ENCODE measurements at places on chromosomes 7 and 10.
A peak's percentile ranks its signal among the peaks of the same experiment; 100 is the strongest.

- DNase-seq: no peak
Measured at GRCh38 chr10:60536529-60537114, 146.9 kb upstream of the ANK3 start.

DNA sequence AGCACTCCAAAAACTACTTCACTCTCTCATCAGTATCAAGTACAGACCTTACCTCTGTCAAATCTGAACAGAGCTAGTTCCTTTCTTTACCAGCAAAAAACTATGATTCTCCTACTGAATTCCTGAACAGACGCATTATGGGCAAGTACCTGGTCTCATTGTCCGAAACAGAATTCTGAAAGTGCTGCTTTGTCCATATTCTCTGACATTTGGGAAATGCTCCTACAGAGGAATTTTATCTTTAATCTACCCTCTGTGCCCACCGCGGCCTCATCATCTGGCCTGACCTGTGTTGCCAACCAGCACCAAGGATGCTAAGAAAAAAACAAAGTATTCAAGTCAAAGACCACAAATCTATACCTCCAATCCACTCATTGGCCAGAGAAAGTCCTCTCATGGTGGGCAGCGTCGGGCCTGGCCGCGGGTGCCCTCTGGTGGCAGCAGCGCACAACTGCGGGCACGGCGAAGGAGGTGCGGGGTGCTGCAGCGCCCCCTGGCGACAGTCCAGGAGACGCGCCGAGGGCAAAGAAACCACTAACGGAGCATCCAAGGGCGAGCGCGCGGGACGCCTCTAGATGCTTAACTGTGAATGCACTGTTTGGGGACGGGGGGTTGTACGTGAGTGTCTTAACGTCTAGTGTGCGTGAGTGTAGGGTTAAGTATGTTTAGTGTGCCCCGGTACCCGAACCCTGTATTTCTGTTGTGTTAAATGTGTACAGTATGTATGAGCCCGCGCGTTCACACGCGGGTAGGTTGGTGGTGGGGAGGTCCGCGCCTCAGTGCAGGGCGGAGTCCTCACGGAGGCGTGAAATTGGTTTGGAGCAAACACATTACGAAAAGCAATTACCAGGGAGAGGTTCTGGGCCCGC is 5.0 kb upstream of the GBX1 start:
- DNase-seq: peak; percentile 92

DNA sequence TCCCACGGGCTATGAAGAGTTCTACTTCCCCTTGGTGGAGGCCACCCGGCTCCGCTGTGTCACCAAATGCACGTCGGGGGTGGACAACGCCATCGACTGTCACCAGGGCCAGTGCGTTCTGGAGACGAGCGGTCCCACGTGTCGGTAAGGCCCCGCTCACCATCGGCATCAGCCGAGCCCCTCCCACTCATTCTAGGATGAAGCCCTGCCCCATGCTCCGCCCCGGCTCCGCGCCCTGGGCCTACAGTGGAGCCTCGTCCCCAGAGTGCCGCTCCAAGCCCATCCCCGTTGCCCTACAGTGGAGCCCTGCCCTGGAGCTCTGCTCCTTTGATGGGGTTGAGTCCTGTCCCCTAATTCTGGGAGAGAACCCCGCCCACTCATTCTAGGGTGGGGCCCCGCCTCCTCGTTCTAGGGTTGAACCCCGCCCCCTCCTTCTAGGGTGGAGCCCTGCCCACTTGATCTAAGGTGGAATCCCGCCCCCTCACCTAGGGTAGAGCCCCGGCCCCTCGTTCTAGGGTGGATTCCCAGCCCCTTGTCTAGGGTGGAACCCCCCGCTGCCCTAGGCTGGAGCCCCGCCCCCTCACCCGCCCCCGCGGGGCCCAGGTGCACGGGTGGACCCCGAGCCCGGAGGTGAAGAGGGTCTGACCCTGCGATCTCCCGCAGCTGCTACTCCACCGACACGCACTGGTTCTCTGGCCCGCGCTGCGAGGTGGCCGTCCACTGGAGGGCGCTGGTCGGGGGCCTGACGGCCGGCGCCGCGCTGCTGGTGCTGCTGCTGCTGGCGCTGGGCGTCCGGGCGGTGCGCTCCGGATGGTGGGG is 3.4 kb upstream of the MUC12 start:
- peak; percentile 97 for DNase-seq

GRCh38 chr7:149770728-149771636 is 2.4 kb downstream of the ZNF467 start:
- DNase-seq: no peak

- DNase-seq: no peak
Measured at GRCh38 chr7:135527025-135527424, 17.1 kb upstream of the CNOT4 start.

DNA sequence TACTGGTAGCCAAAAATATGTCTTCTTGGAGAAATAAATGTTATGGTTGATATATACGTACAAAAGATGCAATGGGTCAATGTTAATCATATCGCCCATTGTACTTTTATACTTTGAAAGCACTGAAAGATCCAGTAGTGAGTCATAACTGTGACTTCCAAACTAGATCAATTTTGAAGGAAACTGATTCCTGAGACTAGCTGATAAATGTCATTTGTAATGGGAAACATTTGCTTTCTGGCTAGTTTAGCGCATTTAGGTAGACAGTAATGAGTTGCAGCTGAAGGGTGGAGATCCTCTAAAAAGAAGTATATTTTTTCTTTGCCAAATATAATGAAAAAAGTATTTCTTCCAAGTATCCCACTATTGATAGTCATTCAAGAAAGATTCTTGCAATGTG is 53.5 kb upstream of the ARHGAP21 start:
- DNase-seq: no peak

DNA sequence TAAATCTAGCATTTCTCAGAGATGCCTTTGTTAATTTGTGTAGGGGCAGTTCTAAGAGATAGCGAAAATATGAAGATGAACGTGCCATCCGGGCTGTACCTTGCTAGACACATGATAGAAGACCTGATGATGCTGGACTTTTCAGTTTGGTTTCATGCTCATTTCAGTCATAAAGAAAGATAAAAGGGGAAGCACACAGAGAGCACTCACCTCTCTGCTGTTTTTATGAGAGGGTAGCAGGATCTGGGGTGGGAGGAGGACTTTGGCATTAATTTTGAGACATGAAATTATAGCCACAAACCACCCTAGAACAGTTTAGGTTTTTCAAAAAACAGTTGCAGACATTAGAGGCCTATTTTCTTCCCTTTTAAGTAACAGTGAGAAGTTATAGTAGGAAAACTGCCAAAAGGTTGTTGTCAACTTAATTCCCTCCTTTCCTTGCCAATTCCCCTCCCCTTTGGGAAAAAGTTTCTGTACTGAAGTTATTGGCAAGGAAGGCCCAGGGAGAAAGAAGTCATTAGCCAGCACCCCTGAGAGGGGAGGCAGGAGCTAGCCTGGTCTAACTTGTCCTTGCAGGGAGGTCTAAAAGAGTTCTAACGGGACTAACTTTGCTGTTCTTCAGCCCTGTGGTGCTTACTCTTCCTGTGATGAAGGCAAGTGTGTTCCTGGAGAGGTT is 2.6 kb downstream of the ST7 start:
- peak; percentile 64 for DNase-seq
